ENCODE measurements at places on chromosomes 16 and 17.

GRCh38 chr17:8948462-8948861 is 17.0 kb downstream of the PIK3R5 start:
- DNase-seq: no peak

DNA sequence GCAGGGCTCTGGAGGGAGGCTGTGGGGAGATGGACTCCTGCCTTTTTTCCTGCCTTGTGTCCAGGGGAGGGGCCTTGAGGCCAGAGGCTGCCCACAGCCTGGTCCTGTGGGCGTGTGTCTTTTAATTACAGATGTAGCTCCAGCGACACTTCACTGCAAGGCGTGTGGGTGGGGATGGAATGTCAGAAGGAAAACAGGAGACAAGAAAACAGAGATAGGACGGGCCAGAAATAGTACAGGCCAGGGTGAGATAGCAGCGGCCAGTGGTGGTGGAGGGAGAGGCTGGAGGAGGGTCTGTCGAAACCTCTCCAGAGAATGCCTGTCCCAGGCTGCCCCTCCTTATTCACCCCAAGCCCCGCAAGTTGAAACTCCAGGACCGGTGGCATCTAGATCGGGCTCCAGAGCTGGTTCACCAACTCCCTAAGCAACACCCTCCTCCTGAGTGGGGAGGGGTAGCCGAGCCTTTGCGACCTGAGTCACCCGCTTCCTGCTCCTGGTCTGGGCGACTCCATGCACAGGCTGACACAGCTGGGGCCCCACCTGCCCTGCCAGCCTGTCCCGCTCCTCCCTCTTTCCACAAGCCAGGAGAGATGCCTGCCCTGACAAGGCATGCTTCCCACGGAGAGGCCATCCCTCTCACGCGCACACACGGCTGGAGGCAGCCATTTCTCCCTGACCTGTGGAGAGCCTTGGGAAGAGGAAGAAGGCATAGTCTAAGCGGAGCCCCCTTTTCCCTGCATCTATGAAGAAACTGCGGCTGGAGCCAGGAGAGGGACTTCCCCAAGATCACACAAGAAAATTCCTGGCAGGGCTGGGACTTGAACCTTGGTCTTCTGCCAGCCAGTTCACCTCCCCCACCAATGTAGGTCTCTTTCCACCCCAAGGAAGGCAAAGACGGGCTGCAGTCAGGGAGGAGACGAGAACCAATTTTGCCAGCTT is 6.6 kb upstream of the JUP start:
- DNase-seq: no peak

GRCh38 chr17:44417553-44417952 is 28.1 kb upstream of the ITGA2B start:
- no peak for DNase-seq

- no peak for DNase-seq
Observed at GRCh38 chr17:33258296-33258695, 34.8 kb downstream of the ASIC2 start.

GRCh38 chr16:23991066-23991465 is 155.3 kb downstream of the PRKCB start:
- no peak for DNase-seq

DNA sequence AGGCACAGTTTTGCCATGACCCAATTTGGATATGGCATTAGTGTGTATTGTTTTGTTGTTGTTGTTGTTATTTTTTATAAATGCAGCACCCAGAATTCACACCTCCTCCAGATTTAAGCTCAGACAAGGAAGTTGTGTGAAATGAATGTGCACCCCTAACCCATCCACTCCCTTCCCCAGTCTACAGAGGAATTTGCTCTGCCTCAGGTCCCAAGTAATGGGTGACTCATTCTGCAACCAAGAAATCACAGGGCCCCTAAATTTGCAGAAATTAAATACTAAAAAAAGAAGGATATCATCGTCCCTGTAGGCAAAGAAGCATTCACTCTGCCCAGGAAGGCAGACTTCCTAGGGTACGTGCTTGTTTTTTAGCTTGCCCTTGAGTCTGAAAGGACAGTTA is 62.3 kb downstream of the CLEC16A start:
- DNase-seq: no peak

GRCh38 chr17:7241090-7241733 is 1.0 kb downstream of the GABARAP start:
- DNase-seq: no peak

Data from activated T-cell treated with anti-CD3 and anti-CD28 coated beads for 48 hours (primary cell).